CD4-positive, alpha-beta T cell (primary cell): ENCODE measurements at places on chromosomes 6 and 20.

GRCh38 chr6:170095273-170095981, 195.5 kb downstream of the DLL1 start:
- DNase-seq = no peak

DNA sequence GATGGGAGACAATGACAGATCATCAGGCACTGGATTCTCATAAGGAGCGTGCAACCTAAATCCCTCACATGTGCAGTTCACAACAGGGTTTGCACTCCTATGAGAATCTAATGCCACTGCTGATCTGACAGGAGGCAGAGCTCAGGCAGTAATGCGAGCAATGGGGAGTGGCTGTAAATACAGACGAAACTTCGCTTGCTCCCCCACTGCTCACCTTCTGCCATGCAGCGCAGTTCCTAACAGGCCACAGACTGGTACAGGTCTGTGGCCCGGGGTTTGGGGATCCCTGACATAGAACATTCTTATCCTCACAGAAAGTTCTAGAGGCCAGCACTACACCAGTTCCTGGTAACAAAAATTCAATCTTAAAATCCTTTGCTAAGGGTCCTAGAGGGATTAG, 23.2 kb downstream of the RRAGD start:
- no peak for DNase-seq

DNA sequence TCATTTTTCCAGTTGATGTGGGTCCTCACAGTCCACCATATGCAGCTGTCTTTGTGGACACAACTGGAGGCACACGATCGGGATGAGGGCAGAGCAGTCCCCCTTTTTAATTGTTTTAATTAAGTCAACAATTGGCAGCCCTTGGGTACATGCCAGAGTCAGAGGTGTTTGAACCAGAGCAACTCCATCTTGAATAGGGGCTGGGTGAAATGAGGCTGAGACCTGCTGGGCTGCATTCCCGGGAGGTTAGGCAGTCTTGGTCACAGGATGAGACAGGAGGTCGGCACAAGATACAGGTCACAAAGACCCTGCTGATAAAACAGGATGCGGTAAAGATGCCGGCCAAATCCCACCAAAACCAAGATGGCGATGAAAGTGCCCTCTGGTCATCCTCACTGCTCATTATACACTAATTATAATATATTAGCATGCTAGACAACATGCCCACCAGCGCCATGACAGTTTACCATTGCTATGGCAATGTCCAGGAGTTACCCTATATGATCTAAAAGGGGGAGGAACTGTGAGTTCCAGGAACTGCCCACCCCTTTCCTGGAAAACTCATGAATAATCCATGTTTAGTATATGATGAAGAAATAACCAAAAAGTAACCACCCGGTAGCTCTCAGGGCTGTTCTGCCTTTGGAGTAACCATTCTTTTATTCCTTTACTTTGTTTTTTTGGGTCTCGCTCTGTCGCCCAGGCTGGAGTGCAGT, 31.8 kb upstream of the BLCAP start:
- no peak for DNase-seq

GRCh38 chr20:63117151-63117550, 98.8 kb downstream of the YTHDF1 start:
- DNase-seq = no peak

DNA sequence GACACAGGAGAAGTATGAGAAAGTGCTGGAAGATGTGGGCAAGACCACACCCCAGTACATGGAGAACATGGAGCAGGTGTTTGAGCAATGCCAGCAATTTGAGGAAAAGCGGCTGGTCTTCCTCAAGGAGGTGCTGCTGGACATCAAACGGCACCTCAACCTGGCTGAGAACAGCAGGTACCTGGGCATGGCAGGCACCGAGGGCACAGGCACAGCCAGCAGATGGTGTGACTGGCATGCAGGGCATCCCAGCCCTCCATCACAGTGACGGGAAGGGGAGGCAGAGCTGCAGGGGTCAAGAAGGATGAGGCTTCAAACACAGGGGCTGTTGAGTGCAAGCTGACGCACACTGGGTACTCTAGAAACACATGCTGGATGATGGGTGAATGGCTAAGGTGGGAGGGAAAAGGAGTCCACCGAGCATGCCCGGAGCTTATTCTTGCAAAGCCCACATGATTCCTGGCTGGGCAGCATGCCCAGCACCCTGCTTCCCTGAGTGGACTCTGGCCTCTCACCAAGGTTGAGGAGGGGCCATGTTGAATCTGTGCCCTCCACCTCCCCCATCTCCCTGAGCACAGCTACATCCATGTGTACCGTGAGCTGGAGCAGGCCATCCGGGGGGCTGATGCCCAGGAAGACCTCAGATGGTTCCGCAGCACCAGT, 26.3 kb downstream of the SPDEF start:
- no peak for DNase-seq

DNA sequence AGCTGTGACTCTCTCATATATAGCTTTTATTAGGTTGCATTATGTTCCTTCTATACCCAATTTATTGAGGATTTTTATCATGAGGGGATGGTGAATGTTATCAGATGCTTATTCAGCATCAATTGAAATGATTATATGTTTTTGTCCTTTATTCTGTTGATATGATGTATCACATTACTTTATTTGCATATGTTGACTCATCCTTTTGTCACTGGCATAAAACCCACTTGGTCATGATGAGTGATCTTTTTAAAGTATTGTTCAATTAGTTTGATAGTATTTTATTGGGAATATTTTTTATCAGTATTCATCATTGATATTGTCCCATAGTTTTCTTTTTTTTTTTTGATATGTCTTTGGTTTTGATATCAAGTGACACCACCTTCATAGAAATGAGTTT, 529.9 kb downstream of the MMUT start:
- no peak for DNase-seq

GRCh38 chr20:16930656-16931055, 182.5 kb downstream of the OTOR start:
- DNase-seq = no peak

GRCh38 chr6:51129043-51129442, 310.4 kb downstream of the TFAP2B start:
- DNase-seq = no peak

DNA sequence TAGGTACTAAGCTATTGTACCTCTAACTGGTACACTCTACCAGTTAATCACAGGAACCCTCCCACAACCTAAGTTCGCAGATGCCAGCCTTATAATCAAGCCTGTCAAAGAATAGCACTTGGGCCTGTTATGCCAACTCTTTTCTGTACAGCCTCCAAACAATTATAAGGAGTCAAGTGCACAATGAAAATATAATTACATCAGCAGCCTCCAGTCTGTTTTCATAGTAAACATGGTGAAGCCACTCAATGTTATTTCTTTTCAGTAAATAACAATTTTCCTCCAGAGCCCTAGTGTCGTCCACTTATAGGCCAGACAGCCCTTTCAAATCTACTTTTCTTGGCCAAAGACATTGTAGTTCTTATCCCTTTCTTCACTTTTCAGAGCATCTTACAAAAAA, 82.7 kb upstream of the CARMIL1 start:
- no peak for DNase-seq

DNA sequence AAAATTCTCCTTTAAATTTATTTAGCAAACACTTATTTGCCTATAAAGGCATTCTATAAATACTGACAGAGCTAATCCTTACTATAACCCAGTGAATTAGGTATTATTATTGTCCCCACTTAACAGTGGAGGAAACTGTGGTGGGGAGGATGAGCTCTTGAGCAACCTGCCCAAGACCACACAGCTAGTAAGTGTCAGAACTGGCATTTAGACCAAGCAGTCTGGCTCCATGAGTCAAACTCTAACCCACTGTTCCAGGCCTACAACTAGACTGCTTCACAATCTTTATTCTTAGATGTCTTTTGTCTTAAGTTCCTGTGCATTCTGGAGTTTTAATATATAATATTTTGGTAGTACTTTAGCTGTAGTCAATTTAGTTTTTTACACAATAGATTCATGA, 530.8 kb downstream of the BCKDHB start:
- DNase-seq = no peak

GRCh38 chr20:5170341-5170740, 43.5 kb downstream of the CDS2 start:
- DNase-seq = no peak

DNA sequence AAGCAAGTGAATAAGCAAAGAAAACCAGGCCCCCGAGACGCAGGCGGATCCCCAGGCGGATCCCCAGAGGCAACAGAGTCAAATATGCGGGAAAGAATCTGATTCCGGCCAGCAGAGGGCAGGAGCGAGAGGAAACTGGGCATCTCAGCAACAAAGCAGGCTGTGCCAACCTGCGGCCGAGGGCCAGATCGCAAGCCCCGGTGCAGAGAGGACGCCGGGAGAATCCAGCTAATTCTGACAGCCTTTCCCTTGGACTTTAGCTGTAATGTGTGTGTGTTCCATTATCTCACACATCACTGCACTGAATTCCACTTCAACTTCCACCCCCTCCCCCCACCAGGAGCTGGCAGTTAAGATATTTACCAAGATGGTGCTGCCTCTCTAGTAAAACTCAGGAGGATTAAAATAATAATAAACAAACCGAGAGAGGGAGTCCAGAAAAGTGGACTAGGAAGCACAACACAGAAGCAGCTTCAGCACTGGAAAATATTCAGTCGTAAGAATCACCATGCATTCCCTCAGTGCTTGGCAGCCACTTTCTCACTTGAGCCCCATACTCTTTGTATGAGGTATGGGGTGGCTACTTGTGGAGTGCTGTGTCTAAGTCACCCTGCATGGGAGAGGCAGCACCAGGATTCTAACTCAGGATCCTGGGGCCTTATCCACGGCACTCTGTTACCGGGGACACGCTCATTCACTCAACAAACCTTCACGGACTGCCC, 66.2 kb upstream of the SNX9 start:
- DNase-seq = peak; percentile 79

DNA sequence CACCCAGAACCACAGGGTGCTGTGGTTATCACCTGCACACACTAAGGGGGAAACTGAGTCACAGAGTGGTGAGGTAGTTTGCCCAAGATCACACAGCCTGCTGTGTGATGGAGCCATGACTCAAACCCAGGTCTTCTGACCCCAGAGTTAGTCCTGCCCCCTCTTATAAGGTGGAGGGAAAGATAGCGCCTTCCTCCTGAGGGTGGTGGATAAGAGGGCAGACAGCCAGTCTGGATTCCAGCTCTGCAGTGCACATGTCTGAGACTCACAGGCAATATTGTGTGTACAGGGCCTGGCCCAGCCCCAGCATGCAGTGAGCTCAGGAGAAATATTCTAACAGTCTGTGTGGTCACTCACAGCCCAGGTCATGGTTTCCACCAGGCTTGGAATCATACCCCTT, 393.7 kb downstream of the CDH4 start:
- DNase-seq = no peak

DNA sequence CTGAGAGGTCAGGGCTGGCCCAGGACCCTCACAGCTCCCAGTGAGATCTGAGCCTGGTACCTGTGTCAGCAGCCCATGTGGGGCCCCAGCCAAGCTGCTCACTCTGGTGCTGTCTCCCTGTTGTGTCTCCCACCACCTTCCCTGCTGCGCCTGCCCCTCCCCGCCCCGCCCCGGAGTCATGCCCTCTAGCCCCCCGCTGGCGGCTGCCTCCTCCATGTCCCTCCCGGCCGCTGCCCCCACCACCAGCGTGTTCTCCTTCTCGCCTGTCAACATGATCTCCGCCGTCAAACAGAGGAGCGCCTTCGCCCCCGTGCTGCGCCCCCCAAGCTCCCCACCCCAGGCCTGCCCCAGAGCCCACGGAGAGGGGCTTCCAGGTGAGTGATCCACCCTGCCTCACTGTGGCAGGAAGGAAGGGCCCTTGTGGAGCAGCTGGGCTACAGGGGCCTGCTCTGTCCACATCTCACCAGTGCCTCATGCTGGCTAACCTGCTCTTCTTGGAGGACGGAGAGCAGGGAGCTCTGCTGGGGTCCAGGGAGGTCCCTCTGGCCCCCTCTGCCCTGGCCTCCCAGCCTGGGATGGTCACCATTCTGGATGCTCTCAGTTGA, 44.9 kb downstream of the CPXM1 start:
- no peak for DNase-seq

GRCh38 chr6:111061508-111061907, 25.8 kb upstream of the SLC16A10 start:
- DNase-seq = no peak

DNA sequence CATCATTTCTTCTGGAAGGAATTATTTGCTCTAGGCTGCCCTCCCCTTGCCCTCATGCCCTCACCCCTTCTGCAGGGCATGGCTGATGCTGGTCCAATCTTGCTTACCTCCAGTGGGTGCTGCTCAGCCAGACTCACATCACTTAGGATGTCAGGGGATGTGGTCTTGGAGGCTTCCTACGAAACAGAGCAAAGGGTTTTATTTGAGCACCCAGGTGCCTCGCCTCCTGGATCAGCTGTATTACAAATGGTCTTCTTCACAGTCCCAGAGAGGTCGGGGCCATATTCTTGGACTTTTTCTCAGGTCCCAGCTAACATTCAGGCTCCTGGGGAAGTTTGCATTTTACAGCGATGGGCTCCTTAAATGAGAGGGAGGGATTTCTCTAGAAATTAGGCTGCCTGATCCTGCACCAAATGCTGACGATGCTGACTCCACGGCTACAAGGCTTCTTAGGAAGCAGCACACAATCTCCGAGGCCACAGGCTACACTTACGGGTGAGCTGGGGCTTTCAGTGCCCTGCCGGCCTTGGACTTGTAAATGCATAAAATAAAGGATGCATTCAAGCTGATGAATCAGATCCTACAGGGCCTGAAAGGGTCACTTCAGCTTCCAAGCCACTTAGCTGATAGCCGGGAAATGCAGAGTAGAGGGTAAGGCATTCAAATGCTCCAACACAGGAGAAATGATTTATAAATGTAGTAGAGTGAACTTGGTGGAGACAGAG, 159.8 kb upstream of the ECI2 start:
- no peak for DNase-seq

DNA sequence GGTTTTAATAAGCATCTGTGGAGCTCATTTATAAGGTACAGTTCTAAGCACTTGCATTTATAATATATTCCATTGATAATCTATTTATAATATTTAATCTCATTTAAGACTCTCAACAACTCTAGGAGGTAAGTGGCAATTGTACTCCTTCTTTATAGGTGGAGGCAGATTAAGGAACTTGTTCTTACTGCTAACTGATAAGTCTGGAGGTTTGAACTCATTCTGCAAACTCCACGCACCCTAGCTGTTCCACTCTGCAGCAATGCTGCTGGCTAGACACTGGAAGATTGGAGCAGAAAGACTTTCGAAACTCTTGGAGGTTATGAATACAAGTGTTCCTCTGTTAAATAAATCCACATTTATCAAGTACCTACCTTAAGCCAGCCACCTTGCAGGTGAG, 793 bp upstream of the HDAC2 start:
- DNase-seq = peak; percentile 5

DNA sequence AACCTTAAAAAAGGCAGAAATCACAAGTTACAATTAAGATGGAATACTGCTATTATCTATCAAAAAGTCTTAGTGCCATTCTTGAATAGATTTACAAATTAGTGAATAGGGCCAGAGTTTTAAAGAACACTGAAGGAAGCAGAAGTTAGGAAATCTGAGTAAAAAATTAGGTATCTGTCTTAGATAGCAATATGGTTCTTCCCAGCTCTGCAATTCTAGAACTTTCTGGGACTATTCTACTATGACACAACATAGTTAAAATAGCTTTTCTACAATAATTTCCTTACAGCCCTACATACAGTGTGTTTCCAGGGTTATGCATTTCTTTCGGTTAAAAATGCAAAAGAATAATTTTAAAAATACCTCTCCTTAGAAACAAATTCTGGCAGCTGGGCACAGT, 18.2 kb downstream of the IFNGR1 start:
- DNase-seq = no peak
